Endothelial cell of coronary artery (primary cell): ENCODE measurements at places on chromosomes 4 and X. TPM values are rescaled to one million over a fixed set of nuclear protein-coding genes. Genes with fewer than 3 reads are reported as not detected.

The CHST7 gene
- 24.2 and 25.2 TPM in 2 replicates for total RNA-seq

The PJA1 gene
- 18.7 and 22.8 TPM in 2 replicates for total RNA-seq

The TREX2 gene
- 2.8 and 3.7 TPM in 2 replicates for total RNA-seq

The RHOXF1 gene
- total RNA-seq, result not detected in 2 replicates

The DKK2 gene
- total RNA-seq, result 0.09 and 1.7 TPM in 2 replicates

The INPP4B gene
- 4.5 and 5.1 TPM in 2 replicates for total RNA-seq

The MAGEE2 gene
- not detected in 2 replicates for total RNA-seq

The SYNPO2 gene
- 0.09 and 0.85 TPM in 2 replicates for total RNA-seq
